Lower lobe of right lung (tissue), 2 donors: ENCODE measurements at places on chromosomes 1 and 21. TPM values are rescaled to one million over a fixed set of nuclear protein-coding genes. Genes with fewer than 3 reads are reported as not detected.

TDRD5 gene
- total RNA-seq, result 0.15 TPM

DNA sequence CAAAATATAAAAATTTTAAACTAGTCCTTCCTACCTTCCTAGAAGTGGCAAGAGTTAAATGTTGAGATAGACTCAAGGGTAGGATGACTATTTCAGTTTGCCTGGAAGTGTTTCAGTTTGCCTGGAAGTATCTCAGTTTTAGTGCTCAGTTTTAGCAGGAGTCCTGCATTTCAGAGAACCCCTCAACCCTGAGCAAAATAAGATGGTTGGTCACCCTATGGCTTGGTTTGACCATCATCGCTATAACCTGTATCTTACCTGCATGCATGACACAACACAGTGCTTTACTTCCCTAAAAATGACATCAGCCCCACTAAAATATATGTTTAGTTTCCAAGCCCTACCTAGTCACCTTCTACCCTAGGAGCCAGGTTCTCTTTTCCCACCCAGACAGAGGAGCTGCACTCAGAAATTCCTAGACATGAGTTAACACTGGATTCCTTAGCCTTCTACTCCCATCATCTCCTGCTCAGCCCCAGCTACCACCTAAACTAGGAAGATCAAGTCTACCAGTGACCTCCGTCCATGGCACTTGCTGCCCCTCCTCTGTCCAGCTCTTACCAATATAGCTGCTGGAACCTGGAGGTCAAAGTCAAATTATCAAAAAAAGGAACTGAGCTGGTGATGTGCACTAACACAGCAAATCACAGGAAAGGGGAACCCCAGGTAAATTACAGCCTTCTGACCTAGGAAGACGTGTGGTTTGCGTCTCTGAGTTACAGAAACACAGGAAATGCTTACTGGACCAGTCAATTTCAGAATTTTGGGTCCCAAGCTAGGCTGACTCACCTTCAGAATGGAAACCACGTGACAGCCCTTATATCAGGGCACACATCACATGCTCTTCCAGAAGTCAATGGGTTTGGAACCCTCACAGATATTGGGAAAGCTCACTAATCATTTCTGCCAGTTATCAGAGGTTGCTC, 2.2 kb upstream of the G0S2 start:
- no peak for DNase-seq

CD5L gene
- 6.8 TPM for total RNA-seq

DNA sequence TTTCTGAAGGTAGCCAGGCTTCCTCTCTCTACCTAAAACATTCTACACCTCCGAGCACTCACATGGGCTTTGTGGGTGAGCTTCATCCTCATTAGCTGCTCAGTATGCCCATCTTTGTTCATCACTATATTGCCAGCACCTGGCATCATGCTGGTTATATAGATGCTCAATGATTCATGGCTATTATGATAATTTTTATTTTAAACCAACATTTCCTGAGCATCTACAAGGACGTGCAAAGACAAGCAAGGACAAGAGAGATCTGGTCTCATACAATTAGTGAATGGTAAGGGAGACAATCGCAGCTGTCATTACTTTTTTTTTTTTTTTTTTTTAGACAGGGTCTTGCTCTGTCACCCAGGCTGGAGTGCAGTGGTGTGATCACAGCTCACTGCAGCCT, 11.3 kb upstream of the QSOX1 start:
- no peak for DNase-seq

DNA sequence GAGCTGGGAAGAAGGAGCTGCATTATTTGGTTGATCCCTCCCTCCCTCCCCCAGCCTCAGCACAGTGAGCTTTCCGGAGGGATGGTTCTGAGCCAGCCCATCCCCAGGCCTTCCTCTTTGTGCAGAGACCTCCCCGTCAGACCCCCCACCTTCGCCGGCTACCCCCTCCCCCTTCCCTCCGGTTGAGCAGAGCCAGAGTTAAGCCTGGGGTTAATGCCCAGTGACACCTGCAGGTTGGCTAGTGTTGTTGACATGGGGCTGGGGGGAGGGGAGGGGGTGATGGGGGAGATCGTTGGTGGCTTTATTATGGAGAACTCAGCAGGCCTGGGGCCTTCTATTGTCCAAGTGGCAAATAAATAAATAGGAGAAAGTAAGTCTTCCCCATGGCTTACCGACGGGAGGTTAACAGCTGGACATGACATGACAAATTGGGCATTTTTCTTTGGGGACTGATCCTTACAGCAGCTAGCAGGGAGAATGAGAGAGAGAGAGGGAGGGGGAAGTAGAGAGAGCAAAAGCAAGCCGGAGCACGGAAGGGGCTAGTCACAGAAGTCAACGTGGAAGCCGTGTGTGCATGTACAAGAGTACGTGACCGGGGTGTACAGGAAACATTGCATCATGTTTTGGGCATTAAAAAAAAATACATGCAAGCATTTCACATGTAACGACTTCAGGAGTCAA, 131.1 kb downstream of the TMEM53 start:
- no peak for DNase-seq

- no peak for DNase-seq
These were observed 42.2 kb downstream of the KIF21B start for GRCh38 chr1:200981278-200981677.

OR2AK2 gene
- total RNA-seq, result not detected

- no peak for DNase-seq
These were observed 21.0 kb downstream of the CD2 start for GRCh38 chr1:116775116-116775752.

GRCh38 chr1:55005351-55006140, 6.8 kb downstream of the BSND start:
- DNase-seq, result no peak

- no peak for DNase-seq
These were observed 53.0 kb upstream of the ABCG1 start for GRCh38 chr21:42165901-42166300.

TSTD1 gene
- total RNA-seq, result 63.2 TPM

SRSF11 gene
- total RNA-seq, result 143 TPM

DNA sequence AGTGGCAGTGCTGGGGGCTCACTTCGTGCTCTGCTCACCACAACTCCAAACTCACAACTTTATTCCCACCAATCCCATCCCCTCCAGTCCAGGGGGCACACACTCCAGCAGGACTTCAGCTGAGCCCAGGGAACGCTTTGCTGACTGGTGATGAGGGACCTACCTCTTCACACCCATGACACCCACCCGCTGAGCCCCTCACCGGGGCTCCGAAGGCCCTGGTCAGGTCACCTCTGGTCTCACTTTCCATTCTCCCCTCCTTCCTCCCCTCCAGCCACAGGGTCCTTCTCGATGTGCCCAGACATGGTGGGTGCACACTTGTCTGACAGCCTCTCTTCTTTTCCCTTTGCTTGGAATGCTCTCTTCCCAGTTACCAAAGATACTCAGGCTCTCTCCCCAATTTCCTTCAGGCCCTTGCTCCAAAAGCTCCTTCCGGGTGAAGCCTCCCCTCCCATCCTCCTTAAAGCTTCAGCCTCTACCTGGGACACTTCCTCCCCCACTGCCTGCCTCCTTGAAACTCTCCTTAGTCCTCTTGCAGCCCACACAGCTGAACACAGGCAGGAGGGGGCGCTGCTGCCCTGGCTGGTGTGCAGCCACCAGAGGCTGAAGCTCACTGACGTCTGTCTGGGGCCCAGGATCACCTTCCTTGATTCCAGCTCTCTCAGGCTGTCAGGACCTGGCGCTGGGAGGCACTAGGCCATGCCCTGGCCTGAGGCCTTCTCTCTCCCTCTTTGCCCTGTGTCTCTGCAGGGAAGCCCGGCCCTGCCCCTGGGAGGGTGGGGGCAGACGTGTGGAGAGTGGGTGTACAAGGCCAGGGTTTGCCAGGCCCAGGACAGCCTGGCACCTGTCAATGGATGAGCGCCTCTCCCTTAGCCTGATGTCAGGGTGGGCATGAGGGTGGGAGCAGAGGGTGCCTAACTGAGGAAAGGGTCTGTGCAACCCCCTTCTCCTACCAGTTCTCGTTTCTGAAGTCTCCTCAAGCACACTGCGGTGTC, 1.6 kb downstream of the KCNE1 start:
- peak; percentile 88 for DNase-seq

- DNase-seq, result no peak
These were observed 73.3 kb upstream of the PAXBP1 start for GRCh38 chr21:32844653-32845436.

GRCh38 chr1:27368869-27369582, 2.3 kb upstream of the MAP3K6 start:
- no peak for DNase-seq

DNA sequence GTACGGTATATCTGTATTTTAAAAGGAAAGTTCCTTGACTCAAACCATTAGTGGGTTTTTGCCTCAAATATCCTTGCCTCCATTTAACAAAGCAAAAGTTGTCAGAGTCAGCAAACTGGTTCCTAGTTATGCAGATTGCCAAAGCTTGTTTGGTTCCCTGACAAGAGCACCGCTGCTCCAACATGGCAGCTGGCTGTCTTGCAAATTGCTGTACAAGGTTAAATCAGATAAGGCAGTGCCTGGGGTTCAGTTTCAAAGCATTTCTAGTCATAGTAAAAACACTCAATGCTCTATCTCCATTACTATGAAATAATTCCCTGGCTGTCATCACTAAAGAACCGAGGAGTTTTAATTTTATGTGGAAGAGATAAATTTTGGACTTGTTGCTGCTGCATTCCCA, 11.3 kb upstream of the CFAP107 start:
- DNase-seq, result no peak

DNA sequence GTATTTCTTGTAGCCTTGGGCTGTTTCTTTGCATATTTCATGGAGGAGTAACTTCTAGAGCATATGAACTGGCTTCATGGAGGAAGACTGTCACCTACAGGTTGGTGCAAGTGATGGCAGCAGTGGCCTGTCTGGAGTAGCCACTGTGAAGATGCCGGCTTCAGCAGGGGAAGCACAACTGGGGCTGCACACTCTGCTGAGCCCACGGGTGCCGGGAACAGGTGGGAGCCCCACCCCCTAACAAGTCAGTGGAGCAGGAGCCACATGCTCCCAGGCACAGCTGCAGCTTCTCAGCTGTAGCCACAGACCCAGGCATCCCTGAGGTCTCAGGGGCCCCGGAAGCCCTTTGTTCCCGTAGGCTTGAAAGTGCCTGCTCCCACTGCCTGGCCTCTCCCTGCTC, 43.2 kb upstream of the C1orf185 start:
- DNase-seq, result no peak

C1orf115 gene
- total RNA-seq, result 26.3 TPM

GRCh38 chr1:180566026-180566425, 7.3 kb downstream of the OVAAL start:
- DNase-seq, result no peak

S100A3 gene
- 4.5 TPM for total RNA-seq

SELENBP1 gene
- total RNA-seq, result 413 TPM

DNA sequence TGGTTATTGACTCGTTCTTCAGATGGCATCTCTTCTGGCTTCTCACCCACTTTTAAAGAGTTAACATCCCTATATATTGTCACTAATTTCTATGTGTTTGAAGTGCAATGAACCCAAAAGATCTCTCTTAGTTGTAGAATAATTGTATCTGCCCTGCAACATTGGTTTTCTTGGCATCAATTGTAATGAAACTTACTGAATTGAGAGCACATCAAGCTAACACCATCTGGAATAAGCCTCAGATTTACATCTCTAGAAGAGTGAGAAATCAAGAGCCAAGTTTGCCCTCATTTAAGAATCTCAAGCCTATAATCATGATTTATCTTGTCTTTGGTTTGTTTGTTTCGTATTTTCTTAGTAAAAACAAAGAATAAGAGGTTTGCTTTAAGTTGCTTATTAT, 372.6 kb upstream of the LRRC7 start:
- no peak for DNase-seq

SH2D5 gene
- total RNA-seq, result not detected

PRMT6 gene
- total RNA-seq, result 11.4 TPM

LRRC8C gene
- total RNA-seq, result 13.0 TPM

- DNase-seq, result no peak
These were observed 277.1 kb downstream of the AJAP1 start for GRCh38 chr1:4931486-4931885.

HPDL gene
- total RNA-seq, result not detected

DNA sequence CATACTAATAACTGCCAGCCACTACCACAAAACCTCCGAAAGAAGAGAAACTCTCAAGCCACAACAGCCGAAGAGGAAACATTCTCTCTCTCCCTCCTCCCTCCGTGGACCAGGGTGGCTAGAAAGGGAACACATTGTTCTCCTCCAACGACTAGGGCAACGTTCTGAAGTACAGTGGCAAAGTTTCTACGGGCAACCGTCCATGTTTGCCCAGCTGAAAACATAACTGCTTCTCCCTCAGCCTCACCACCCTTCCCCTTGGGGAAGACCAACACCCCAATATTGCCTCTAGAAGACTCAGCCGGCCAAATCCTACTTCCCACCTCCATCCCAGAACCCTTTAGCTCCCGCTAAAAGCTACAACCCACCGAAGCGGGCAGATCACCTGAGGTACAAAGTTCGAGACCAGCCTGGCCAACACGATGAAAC, 2.0 kb downstream of the GLUL start:
- peak; percentile 57 for DNase-seq

- DNase-seq, result no peak
These were observed 70.0 kb upstream of the ZNF644 start for GRCh38 chr1:91091812-91092211.

SLAMF7 gene
- 7.9 TPM for total RNA-seq

DNA sequence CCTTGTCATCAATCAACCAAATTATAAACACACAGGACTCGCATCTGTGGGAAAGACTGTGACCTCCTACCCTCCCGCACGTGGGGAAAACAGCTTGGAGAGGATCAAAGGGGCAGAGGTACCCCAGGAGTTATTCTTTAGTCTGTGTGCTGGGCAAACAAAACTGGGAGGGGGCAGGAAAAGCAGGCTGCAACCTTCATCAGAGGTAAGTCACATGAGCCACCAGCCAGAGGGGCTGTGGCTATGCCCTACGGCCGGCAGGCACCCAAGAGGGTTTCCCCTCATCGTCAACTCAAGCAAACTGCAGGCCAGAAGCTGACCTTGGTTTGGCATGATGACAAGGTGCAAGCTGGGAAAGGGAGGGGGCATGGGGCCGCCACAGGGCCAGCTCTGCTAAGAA, 12.5 kb downstream of the SMIM12 start:
- no peak for DNase-seq

OR14K1 gene
- total RNA-seq, result not detected

RGS4 gene
- 0.89 TPM for total RNA-seq

GRCh38 chr1:53126495-53126894, 15.9 kb downstream of the SLC1A7 start:
- DNase-seq, result no peak

HSPB7 gene
- 4.9 TPM for total RNA-seq
